Erythroblast (primary cell): ENCODE measurements at places on chromosomes 2 and 18.

- DNase-seq = no peak
Observed at GRCh38 chr2:158963071-158963470, 5.4 kb upstream of the TANC1 start.

DNA sequence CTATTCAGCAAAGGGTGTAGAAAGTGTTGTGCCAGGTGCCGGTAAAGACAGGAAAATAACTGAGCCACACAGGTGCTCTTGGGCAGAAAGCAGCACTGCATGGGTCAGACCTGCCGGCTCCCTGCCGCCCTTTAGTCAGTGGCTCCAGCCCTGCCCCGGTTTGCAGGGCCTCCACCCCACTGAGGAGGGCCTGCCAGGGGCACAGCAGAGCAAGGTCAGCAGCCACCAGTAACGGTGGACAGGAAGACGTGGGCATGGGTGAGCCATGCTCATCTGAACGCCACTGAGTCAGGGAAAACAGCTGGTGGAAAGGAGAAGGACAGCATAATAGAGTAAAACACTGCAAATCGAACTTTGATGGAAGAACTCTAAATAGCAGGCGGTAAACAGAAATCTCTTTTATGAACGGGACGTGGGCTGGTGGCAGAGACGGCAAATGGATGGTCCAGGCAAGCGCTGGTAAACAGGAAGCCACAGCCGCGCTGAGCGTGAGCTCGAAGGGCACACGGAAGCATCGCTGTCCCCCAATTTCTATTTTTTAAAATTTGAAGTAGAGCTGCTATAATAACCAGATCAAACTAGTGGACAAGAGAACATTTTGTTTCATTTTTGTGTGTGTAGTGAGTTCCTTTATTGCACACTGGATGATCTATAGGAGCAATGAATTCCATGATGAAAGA lies 141.8 kb upstream of the ALKAL2 start:
- no peak for DNase-seq

DNA sequence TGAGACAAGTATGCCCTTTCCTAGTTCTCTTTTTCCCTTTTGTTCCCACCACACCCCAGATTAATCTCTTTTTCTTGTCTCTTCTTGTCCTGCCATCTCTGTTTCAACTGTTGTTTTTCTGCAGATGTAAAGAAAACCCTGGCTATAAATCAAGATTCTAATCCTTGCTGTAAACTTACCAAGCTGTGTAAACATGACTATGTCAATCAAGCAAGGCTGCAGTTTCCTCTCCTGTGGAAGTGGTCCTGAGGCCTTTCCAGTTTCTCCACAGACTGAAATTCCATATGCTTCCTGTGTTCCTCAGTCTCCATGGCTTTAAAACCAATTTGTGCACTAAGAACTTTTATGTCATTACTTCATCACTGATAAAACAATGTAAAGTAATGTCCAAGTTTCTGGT lies 288.8 kb upstream of the PIK3C3 start:
- no peak for DNase-seq

DNA sequence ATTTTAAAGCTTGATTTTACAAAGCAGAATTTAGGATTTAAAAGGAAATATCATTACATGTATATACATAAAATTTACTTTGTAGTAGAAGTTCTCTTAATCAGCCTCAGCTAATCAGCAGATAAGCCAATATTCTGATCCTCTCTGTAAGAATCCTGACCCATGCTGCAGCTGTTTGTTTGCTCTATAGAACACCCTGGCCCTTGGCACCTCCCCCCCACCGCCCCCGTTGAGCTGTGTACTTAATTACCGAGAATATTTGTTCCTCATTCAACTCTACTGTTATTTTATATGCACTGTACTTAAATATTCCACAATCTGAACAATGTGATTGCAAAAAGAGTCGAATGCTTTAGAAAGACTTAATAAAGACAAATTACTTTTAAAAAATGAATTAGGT lies 98.0 kb downstream of the EVA1A start:
- DNase-seq = no peak

DNA sequence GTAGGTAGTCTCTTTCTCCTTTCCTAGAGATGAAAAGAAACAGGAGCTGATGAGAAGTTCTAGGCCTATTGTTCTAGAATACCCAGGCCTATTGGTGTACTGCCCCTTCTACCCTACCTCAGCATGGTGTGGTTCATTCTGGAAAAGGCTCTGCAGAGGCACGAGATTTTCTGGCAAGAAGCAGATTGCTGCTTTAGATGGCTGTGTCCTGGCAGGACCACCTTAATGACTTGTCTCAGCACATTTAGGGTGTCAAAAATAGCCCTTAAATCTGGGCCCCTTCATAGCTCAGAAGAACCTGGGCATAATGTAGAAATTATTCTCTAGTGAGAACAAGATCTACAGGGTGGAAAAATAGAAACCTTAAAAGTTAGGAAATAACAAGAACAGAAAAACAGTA lies 87.9 kb downstream of the BCL2L11 start:
- DNase-seq = no peak

DNA sequence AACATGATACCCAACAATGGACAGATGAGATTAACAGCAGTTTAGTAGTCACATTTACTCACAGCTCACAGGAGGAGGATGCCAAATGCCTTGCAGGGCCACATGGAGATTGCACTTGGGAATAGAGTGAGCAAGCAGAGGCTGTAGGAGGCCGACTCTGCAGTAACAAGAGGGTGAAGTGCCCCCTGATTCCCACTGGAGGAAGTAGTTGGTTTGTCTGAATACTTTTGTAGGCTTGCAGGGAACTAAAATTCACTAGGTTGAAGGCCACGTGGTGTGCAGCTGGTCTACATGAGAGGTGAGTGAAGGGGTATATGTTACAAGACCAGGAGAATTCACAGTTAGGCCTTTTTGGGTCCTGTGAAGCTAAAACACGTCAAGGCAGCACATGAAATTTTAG lies 419.3 kb upstream of the TNP1 start:
- no peak for DNase-seq

DNA sequence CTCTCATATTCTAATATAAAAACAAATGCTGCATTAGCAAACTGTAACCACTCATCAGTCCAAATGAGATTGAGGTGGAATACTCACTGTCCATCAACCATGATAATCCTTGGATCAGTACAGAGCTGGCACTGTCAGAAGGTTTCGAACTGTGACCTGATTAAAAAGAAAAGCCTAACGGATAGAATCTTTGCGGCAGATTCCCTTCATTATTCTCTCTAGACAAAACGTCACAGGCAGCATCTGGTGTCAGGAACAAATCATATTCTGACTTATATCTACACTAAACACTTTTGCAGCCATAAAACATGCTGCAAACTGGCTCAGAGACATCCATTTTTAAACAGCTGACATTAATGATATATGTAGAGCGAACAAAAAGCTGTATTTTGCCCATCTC lies 677.7 kb upstream of the NXPH2 start:
- DNase-seq = no peak

DNA sequence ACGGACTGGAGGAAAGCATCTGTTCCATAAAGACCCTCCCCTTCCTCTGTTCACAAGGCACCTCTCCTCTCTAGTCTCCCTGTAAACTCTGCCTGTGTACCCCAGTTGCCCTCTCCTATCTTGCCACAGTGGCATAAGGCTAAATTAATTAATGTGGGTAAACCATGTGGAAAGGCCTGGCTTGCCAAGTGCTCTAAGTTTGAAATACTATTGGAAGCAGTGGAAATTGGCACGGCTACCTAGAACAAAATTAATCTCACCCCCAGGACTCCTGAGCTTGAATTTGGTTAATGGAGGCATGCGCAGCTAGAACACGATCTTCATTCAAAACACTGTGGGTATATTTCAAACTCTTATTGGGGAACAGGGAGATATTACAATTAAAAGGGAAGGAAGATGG lies 19.2 kb upstream of the SLC14A2 start:
- DNase-seq = no peak

GRCh38 chr18:12334863-12335262 lies 26.8 kb downstream of the TUBB6 start:
- DNase-seq = no peak

DNA sequence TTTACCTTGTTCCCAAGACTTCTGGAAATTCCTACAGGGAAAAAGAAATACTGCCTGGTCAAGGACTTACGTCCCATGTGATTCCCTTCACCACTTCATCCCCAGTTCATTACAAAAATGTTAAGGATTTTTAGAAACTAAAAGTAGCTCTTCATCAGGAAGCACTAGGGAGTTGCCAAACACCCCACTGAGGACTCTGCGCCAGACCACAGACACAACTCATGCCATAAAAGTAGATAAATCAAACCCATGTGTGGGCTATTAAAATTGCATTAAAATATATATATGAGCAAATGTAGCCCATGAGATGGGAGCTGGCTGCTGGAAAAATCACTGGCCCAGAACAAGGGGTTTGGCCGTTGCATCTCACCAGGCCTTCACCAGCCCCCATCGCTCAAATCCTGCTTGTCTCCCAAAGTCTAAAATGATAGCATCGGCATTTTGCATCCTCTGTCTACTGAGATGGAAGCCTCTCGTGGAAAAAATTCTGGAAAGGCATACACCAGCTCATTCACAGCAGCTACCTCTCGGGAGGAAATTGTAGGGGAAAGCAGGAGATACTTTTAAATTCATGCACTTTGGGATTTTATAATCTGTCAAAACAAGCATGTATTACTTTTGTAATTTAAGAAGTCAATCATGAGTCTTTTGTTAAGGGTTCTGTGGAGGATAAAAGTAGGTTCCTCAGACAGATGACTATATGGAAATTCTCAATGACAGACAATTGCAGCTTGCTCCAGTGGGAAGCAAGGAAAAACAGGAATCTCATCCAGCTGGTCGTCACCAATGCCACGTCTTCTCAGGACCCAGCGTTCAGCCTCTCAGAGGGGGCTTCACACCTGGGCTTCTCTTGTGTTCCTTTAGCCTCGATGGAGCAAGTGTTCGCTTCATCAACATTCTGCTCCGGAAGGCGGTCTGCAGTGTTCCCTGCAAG lies 113.9 kb downstream of the MREG start:
- DNase-seq = no peak

- DNase-seq = no peak
Observed at GRCh38 chr2:56018267-56018666, 94.7 kb upstream of the EFEMP1 start.

- no peak for DNase-seq
Observed at GRCh38 chr18:49597157-49597931, 35.5 kb downstream of the LIPG start.

DNA sequence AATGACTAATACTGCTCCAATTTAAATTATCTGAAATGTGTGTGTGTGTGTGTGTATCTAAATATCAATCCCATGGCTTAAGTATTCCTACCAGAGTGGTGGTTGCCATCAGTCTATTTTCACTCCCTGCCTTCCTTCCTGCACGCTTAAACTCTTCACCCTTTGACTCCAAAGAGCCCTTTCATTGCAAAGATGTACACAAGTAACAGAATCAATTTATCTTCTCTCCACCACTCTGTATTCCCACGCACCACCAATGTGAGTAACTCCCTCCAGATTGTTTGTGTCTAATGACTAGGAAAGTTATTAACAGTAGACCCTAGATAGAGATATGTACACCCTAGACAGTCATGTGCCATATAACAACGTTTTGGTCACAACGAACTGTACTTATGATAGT lies 42.8 kb downstream of the ARL6IP6 start:
- no peak for DNase-seq

- peak; percentile 68 for DNase-seq
Observed at GRCh38 chr18:62957885-62958472, 242.6 kb downstream of the PHLPP1 start.

DNA sequence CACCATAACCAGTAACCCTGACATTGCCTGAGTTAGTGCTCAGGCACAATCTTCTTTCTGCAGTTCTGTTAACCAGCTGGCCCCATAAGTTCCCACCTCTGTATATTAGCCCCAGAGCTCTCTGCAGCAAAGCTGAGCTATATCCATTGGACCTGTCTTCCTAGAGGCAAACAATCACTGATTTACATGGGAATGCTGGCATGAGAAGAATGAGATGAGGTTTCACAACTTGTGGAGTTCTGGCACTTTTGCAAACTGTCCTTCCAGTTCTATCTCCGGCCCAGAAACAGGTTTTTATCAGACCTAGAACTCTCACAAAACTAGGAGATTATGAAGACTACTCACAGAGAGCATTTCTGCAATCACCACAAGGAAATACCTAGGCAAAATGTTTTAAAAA lies 7.9 kb upstream of the CCBE1 start:
- no peak for DNase-seq

GRCh38 chr2:222561817-222562645 lies 93.9 kb downstream of the FARSB start:
- DNase-seq = peak; percentile 51

DNA sequence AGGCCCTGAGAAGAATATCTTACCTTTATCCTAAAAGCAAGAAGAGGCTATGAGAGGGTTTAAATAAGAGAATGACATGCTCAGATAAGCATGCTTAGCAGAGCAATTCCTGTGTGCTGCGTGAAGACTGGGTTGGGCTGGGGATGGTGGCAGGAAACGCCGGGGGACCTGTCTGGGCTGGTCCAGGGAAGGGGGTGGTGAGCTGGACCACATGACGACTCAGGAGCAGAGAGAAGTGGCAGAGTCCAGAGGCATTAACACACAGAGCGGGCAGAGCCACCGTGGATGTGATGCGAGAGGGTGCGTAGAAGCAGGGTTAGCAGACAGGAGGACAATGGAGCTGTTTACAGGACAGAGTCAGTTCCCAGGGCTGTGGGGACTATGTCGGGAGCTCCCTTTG lies 84.5 kb downstream of the ZBTB7C start:
- no peak for DNase-seq

DNA sequence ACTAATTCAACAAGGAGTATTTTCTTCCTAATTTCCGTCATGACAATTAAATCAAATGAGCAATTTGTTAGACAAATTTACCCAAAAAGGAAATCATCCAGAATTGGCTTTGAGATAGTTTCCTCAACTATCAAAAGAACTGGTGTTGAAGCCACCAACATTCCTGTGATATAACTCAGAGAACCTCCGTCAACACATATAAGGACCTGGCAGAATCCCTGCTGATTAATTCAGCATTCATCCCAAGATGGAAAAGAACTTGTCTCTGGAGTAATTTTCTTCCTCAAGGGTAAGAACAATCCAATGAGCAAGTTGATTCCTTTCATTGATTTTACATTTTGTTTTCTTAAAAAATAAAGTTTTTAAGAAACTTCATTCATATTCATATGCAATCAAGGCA lies 62.0 kb downstream of the MBD2 start:
- no peak for DNase-seq

DNA sequence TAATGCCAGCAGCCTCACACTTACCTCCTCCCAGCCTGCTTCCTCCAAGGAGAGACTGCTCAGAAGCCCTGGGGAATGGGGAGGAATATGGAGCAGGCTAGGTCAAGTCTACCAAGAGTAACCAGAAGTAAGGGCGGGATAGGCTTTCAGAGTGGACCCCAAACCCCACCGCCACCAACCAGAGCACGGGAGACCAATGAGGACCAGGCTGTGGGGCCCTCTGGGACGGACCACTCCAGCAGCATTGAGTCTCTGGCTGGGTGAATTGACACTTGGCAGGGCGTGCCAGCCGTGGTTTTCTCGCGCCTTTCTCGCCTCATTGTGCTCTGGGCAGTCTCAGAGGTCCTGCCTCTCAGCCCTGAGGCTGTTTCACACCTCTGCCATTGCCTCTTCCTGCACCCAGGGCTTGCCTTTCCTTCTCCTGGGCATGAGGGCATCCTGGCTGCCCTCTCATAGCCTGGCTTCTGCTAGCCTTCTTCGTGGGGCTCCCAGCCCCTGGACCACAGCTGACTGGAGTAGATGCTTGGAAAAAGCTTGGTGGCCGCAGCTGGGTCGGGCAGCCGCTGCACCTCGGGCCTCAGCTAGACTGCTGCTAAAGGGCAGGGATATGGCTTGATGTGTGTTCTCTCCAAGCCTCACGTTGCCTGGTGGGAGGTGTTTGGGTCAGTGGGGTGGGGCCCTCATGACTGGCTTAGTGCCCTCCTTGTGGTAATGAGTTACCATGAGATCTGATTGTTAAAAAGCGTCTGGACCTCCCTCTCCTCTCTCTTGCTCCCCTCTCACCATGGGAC lies 40.5 kb upstream of the HS6ST1 start:
- no peak for DNase-seq

GRCh38 chr2:26299471-26300101 lies 46.4 kb upstream of the SELENOI start:
- DNase-seq = peak; percentile 49
